ENCODE measurements at places on chromosomes 3 and 15. TPM values are rescaled to one million over a fixed set of nuclear protein-coding genes. Genes with fewer than 3 reads are reported as not detected.

DNA sequence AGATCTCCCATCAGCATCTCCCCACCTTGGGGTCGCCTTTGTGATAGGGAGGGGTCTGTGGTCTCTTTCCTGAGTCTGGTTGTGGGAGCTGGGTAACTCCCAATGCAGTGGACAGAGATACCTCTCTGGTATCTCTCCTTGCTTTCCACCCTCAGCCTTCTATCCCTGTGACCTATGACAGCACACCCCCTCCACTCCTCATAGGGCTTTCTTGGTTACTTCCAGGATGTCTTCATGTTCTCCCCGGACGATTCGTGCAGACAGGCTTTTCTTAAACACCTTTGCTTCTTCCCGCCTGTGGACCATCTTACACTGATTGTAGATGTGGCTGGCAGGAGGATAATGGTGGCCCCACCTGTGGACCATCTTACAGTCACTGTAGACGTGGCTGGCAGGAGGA is 14.2 kb upstream of the NRROS start:
- DNase-seq, result no peak

- no peak for DNase-seq
These were observed 888.4 kb downstream of the ROBO1 start for GRCh38 chr3:78879295-78879860.

GRCh38 chr3:143206955-143207337 is 87.4 kb downstream of the CHST2 start:
- DNase-seq, result no peak

- DNase-seq, result no peak
These were observed 14.3 kb upstream of the RHO start for GRCh38 chr3:129514110-129514509.

DNA sequence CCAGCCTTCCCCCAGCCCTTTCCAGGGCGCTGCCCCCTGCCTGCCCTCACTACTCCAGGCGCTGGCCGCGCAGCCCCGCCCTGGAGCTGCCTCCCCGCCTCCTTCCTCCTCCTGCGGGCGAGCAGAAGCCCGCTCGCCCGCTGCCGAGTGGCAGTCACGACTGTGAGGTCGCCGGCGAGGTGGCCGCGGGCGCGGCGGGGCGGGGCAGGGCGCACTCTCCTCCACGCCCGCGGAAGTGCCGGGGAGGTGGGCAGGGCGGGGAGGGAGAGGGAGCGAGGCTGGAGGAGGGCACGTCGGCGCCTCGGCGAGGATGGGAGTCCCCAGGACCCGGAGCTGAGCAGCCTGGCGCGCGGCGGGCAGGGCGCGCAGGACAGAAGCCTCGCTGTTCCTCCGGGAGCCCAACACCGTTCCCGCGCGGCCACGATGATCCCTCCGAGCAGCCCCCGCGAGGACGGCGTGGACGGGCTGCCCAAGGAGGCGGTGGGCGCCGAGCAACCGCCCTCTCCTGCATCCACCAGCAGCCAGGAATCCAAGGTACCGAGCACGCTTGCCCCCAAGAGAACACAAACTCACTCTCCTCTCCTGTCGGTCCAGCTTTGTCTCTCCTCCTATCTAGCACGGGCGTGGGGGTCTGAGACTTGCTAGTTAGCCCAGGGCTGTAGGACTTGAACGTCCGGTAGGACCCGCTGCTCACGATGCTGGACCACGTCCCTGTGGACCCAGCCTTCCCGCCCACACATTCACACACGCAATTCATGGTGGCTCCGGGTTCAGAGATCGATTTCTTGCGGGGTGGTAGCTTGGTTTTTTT is at the start of gene STAC:
TSS of gene STAC (plus strand) at position 284 of the 811 bp plus-strand sequence. CDS start at position 424, 140 bp downstream.
- no peak for DNase-seq

- peak; percentile 16 for DNase-seq
These were observed 5.6 kb downstream of the RRP9 start for GRCh38 chr3:51935886-51936755.

DNA sequence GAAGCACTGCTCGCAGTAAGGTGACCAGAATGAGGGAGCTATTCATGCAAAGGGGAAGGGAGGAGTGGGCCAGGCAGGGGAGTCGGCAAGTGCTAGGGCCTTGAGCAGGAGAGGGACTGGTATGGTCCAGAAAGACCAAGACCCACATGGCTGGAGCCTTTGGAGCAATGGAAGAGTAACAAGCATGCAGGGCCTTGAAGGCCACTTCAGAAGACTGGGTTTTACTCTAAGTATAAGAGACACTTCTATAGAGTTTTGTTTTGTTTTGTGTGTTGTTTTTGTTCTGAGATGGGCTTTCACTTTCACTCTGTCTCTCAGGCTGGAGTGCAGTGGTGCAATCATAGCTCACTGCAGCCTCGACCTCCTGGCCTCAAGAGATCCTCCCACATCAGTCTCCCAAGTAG is 42.0 kb downstream of the BFSP2 start:
- DNase-seq, result no peak

- DNase-seq, result peak; percentile 52
These were observed 18.0 kb downstream of the ISG20 start for GRCh38 chr15:88656760-88657221.

GRCh38 chr3:32200490-32200889 is 38.0 kb upstream of the CMTM8 start:
- DNase-seq, result peak; percentile 74

DNA sequence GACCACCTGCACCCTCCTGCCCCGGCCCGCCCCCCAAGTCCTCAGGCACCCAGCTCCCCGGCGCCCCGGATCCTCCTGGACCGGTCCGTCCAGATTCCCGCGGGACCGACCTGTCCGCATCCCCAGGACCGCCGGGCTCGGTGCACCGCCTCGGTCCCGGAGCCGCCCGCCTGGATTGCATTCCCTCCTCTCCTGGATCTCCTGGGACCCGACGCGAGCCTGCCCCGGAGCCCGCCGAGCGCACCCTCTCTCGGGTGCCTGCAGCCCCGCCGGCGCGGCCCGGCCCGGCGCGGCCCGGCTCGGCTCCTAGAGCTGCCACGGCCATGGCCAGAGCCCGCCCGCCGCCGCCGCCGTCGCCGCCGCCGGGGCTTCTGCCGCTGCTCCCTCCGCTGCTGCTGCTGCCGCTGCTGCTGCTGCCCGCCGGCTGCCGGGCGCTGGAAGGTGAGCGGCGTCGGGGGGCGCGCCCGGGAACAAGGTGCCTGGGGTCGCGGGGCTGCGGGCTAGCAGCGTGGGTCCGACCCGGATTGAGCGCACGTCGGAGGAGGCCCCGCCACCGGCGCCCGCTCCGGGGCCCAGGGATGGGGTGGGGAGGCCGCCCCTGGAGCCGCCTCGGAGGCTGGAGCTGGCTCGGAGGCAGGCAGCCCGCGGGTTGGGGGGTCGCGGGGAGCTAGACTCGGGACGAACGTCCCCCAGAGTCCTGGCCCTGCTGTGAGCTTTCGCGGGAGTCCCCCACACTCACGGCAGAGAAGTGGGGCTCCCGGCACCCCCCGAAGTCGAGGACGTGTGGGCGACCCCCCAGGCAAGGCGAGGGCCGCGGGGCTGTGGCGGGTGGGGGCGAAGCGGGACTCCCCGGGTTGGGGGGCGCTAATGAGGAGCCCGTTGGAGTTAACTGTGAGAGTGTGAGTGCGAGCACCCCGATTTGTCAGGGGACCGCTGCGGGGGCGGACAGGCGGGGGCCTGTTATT is 610 bp downstream of the EPHB3 start:
- DNase-seq, result no peak

- DNase-seq, result no peak
These were observed 74.5 kb upstream of the CDAN1 start for GRCh38 chr15:42811433-42811832.

- no peak for DNase-seq
These were observed 33.6 kb downstream of the HHLA2 start for GRCh38 chr3:108329947-108330346.

DNA sequence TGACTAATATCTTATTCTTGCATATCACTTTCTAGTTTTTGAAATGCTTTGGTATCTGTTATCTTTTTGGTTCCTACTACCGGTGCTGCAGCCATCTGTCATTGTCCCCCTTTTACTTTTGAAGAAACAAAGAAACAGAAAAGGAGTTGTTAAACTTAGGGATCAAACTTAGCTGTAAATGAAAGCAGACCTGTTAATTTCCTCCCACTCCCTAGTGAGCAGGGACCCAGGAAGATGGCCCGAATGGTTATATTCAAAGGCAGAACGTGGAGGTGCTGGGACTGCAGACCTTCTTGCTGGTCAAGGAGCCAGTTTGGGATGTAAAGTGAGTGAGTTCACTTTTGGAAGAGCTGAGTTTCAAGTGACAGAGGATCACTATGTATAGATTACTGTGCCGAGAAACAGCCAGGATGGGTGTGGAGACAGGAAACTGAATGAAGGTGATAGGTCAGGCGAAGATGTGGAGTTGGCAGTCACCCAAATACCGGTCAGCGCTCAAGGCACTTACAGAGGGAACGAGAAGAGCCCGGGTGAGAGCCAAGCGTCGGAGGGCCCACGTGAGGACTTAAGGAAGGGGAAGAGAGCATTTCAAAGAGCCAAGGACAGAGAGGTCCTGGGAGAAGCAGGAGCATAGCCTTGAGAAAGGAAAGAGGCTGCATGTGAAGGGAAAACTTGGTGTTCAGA is 20.1 kb downstream of the KBTBD8 start:
- DNase-seq, result no peak

DNA sequence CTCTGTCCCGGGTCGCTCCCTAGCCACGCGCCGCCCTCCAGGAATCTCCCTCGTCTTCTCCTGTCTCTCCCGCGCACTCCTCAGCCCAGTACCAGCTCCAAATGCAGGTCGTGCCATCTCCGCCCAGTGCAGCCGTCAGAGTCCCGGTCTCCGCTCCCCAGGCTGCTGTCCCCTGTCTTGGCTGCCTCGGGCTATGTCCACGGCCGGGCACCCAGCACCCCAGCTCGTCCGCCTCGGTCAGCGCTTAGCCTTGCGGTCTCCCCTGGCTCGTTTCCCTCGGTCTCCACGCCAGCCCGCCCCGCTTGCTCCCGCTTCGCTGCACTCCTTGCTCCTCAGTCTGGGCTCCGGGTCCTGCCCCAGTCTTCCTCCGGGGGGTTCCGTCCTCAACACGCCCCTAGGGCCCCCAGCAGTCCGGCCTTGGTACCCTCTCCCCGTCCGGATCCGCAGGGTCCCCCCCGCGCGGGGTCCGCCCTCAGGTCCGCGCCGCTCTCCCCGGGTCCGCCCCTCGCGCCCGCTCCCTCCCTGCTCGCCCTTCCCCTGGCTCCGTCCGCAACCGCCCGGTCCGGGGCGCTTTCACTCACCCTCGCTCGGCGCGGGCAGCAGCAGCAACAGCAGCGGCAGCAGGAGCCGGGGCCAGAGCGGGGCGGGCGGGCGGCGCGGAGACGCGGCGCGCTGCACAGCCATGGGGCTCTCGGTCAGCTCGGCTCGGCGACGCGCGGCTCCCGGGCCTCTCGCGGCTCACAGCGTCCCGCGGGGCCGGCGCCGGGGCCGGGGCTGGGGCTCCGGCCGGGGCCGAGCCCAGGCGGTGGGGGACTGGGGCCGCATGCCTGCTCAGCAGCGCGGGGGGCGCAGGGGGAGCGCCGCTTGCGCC is 462 bp downstream of the IGDCC3 start:
- DNase-seq, result no peak

DNA sequence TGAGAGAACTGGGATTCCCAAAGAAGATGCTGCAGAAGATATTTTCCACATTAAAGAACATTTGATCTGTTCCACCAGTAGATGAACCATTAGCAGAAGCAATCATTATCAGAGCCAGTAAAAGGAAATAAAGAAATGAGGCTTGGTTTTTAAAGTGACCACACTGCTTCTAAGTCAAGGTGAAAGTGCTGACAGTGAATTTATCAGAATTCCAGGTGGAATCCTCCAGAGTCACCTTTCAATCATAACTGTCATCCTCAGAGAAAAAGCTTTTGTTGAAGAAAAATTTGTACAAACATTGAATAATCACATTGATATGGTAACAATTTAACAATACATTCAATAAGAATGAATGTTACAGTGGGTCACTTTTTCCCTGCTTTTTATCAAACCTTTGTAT is 99.8 kb downstream of the GREM1 start:
- no peak for DNase-seq

MAP6D1 gene
- 0.79 TPM for total RNA-seq

CD276 gene
- total RNA-seq, result 31.2 TPM

EHHADH gene
- total RNA-seq, result 3.6 TPM

ANXA2 gene
- total RNA-seq, result 214 TPM
